ENCODE measurements at places on chromosomes 7 and 10.

- peak; percentile 43 for DNase-seq
Observed at GRCh38 chr10:74145133-74145532, 5.5 kb downstream of the AP3M1 start.

DNA sequence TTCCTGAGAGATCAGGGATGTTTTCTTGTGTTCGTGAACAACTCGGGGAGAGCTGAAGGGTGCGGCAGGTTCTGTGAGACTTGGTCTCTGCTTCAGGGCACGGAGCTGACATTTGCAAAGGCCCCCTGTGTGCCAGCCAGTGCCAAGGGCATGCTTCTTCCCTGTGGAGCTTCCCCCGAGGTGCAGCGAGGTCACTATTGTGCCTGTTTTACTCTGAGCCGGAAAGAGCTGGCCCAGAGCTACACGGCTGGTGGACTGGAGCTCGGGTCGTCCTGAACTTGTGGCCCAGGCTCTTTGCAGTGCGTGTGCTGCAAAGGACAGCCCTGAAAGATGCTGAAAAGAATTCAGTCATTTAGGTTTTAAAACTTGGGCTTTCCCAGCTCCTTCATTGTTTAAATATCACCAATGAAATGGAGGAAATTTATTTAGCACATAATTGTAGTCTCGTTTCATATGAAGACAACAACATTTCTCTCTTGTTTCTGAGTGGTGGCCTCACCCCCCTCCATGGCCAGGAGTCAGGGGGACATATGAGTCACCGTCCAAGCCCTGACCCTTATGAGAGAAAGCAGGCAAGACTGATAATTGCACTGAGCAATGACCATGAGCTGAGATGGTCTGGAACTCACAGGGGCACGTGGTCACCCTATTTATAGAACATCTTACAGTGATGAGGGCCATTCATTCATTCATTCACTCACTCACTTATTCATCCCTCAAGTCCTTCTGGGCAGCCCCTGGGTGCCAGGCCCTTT, 102.6 kb downstream of the PTPRE start:
- DNase-seq = no peak

GRCh38 chr7:29040579-29040925, 82.4 kb upstream of the TRIL start:
- no peak for DNase-seq

- DNase-seq = no peak
Observed at GRCh38 chr10:64113792-64114191, 592.6 kb downstream of the REEP3 start.

DNA sequence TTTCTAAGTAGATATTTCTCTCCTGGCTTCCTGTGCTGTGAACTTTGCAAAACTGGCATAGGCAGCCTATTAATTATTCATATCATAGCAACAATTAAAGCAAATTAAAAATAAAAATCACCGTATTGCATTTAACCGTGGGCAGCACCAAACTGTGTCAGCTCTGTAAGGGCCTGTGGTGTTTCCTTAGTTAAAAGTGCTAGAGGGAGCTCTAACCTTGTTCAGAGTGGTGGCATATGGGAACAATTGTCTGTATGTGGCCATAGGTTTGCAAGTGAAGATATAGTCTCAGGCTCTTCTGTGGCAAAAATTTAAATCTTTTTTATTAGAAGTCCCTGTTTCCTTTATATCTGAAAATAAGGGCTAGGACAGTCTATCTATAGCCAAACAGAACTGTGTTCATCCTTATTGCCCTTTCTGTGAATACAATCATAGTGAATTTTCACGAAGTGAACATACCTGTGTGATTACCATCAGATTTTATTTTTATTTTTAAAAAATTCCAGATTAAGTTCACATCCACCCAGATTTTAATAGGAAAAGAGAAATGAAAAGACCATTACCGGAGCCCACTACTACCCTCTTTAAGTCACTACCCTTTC, 92.6 kb downstream of the POLL start:
- DNase-seq = no peak

All from AG09319 (cell line).